NCI-H1694 treated with DMSO at 0.1 percent for 48 hours (cell line): ENCODE measurements at places on chromosomes 5 and 9.

- DNase-seq, result peak; percentile 33
Measured at GRCh38 chr9:127711226-127711701, 4.2 kb downstream of the PTRH1 start.

DNA sequence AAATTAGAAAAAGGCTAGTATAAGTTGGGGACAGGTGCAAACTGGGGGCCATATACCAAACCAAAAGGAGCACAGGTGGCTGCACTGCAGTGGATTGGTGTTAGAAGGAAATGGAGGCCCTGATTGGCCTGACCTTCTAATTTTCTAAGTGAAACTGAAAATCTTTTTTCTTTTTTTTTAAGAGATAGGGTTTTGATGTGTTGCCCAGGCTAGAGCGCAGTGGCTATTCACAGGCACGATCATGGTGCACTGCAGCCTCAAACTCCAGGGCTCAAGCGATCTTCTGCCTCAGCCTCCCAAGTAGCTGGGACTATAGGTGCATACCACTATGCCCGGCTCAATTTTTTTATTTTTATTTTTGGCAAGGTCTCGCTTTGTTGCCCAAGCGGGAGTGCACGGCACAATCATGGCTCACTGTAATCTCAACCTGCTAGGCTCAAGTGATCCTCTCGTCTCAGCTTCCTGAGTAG lies 9.8 kb upstream of the CCDC69 start:
- no peak for DNase-seq

GRCh38 chr5:33936004-33936380 lies 194 bp upstream of the RXFP3 start:
- peak; percentile 25 for DNase-seq

DNA sequence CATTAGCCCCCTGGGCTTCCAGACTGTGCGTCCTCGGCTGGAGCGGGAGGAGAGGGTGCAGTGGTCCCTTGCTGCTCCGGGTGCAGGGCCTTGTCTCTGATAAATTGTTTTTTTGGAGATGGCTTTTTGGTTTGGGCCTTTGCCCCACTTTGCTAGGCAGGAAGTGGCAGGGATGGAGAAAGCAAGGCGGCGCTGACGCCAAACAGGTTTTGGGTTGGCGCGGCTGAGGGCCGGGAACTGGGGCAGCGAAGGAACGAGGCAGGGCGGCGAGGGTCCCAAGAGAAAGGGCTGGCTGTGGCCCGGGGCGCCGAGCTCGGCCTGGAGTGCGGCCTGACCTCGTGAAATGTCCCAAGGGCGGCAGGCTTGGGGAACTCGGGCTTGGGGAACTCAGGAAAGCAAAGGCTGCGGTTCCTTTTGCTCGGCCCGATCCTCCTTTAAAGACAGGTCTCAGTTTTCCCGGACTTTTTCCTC lies 4.1 kb downstream of the LHX2 start:
- DNase-seq, result no peak

GRCh38 chr9:83346655-83347420 lies 191.4 kb downstream of the FRMD3 start:
- DNase-seq, result no peak

- DNase-seq, result peak; percentile 47
Measured at GRCh38 chr9:120876842-120877240, at the start of gene PHF19. Gene PHF19 (minus strand): TSS chr9:120877188. CDS start chr9:120874741, 2,447 bp downstream.

GRCh38 chr5:150780187-150780692 lies 1.7 kb downstream of the SMIM3 start:
- no peak for DNase-seq

DNA sequence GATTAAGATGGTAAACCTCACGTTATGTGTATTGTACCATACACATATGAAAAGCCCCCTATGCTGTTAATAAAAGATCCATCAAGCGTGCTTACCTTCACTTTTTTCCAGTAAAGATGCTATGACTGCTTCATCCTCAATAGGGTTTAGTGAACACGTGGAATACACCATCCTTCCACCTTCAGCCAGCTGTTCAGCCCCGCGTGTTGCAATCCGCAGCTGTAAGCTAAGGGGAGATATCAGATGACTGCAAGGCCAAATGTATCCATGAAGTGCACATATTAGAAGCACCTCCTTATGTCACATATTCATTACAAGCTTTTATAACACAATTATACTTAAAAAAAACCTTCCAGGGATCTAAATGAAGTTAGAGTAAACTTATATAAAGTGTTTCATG lies 16.2 kb downstream of the NSUN2 start:
- no peak for DNase-seq

DNA sequence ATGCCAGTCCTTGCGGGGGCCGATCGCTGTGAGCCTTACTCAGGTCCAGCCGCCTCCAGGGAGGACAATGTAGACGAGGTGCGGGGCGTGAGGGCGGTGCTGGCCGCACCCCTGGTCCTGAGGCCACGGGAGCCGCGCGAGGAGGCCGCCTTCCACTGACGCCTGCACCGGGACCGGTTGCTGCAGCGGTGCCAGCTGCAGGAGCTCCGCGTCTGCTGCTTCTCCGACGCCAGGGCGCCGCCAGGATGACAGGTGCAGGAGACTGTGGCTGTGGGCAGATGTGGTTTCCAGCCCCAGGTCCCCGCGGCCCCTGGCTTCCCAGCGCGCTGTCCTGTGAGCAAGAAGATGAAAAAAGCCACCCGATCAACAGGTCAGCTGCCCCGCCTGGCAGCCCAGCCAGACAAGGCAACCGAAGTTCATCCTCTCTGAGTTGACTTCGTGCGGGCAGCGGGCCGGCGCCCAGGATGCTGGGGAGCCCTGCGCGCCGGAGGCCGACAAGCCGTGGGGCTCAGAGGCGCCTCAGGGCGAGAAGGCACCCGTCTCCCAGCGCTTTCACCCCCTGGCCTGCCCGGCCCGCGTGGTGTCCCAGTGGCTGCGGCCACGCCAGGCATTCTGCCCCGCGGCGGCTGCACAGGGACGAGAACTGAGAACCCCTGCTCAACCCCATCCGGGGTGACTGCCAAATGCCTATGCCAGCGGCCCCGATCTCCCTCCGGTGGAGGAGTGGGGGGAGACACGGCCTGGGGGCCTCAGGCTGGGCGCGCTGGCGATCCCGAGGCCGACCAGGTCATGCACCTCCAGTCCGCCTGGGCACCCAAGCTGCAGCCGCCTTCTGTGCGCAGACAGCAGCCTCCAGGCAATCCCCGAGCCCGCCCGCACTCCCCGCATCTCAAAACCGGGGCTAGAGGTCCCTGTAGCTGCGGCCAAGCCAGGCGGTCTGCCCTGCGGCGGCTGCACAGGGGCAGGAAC lies 43.4 kb upstream of the BICD2 start:
- DNase-seq, result no peak

- peak; percentile 21 for DNase-seq
Measured at GRCh38 chr5:177005619-177006264, 837 bp downstream of the UIMC1 start.

DNA sequence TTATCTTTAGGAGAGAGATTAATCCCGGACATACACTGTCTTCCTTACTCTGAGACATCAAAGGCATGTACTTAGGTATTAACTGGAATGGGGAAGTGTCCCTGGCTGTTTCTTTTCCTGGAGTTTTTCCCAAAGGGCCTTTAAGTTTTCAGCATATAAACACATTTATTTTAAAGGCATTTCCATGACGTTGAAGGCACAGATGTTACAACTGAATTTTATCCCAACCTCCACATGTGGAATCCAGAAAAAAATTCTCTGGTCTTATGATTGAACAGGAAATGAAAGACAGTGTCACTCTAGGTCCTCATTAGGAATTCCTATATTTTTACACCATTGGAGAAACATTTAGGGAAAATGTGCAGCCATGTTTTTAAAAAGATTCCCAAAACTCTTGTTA lies 41.6 kb upstream of the SHOC1 start:
- DNase-seq, result no peak

- no peak for DNase-seq
Measured at GRCh38 chr5:16265141-16265540, 85.5 kb upstream of the MARCHF11 start.

DNA sequence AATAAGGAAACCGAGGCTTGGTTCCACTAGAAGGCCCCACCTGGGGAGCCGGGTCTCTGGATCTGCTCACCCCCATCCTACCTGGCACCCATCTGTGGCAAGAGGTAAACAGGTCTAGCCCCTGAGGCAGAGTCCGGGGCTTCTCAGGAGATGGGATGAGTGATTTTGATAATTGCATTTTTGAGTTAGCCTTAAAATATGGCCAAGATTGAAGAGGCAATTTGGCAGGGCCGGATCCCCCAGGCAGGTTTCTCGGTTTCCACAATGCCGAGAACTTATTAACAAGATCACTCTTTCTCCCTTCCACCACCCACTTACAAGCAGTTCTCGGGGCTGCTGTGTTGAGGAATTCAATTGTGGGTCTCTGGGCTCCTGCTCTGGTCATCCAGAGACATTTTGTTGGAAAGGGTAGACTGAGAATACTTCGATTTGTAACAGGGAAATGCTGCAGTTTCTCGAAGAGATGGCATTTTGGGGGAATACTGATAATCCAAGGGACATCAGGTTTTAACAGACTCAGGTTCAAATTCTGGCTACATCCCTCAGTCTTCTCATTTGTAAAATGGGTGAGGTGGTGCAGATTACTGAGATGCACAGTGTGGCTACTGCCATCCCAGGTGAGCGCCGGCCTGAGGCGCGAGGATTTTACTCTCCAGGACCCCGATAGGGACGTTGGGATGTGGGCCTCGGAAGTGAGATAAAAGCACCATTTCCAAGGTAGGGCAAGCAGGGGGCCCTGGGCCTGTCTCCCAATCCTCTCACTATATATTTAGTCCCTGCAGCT lies 194.2 kb downstream of the CDK5RAP2 start:
- no peak for DNase-seq
